Mucosa of gallbladder (tissue), 1 donor: ENCODE measurements at places on chromosomes 16 and 17. TPM values are rescaled to one million over a fixed set of nuclear protein-coding genes. Genes with fewer than 3 reads are reported as not detected.
A peak's percentile ranks its signal among the peaks of the same experiment; 100 is the strongest.

GRCh38 chr17:8275421-8276290 lies 12.8 kb upstream of the RANGRF start:
- no peak for DNase-seq

DNA sequence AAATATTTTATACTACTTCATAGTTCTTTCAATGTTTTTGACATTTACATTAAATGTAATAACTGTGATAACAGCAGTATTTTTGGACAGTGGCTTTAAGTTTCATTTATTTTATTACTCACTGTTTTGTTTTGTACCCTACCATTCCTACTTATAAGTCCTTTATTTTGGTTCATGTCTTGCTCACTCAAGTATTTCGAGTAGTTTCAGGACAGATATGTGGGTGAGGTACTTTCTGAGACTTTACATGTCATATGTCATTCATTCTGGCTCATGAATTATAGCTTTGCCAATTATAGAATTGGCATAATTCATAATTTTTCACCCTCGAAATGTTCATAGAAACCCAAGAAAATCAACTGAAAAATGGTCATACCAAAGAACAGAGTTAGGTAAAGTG lies 44.4 kb downstream of the PIK3R5 start:
- DNase-seq, result no peak

DNA sequence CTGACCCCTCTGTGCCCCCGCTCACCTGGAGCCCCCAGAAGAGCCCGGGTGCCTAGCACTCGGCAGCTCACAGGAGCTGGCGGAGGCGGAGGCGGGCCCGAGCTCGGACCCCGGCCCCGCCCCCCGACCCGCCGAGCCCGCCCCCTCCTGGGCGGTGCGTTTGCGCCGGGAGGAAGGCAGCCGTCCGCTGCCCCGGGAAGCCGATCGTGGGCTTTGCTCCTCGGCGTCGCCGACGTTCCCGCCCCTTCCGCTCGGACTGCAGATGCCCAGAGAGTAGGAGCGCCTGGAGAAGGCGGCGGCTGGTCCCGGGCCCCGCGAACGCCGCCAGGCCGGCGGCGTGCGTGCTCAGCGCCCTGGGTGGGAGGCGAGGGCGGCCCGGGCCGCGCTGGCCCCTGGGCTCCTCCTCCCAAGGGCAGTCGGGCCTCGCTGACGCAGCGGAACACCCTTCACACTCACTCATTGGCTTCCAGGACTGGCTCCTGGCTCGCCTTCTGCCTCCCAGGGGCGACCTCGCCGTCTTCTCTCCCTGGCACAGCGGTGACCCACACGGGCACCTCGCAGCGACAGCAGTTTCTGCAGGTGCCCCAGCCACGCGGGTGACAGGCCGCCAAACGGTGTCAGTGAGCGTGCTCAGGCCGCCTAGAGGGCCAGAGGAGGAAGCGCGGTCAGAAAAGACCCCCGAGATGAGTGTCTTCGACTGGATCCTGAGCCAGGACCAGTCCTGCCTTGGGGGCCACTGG lies at the start of gene PLSCR3:
Gene PLSCR3, minus strand, starts transcription at position 74 of the 740 bp plus-strand sequence. CDS start 415 bp downstream, outside the sequence.
- peak; percentile 87 for DNase-seq

DNA sequence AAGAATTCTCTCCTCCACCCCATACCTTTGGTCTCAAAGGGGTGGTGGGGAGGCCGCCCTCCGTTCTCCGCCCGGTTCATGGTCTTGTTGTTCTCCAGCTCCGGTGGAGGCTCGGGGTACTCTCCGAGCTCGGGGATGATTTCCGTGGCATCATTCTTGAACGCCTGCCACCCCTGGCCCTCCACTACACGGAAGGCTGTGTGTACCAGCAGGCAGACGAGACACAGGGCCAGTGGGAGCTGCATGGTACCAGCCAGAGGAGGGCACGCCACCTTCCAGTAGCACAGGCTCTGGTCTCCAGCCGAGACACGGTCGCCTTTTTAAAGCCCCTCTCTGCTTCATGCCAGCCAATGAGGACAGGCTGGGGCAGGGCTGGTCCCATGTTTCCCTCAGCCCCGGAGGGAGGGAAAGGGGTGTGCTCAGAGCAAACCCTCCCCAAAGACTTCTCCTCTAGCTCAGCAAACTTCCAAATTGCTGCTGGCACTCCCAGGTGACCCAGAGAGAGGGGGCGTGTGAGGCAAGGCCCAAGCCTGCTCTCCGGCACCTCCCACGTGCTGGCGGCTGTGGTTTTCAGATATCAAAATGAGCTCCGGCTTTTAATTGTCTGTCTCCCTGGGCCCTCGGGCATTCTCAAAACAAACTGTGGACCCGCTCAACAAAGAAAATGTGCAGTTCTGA lies at the start of gene SOST:
Gene SOST, minus strand, starts transcription at position 295 of the 678 bp plus-strand sequence. Its CDS starts 50 bp downstream, at position 245.
- DNase-seq, result no peak

Gene ADAD2
- total RNA-seq, result 0.60 TPM

Gene GNAO1
- total RNA-seq, result 12.7 TPM

Gene KRTAP4-3
- total RNA-seq, result not detected

Gene ACSM5
- total RNA-seq, result 2.6 TPM

Gene ESRP2
- total RNA-seq, result 67.0 TPM

Gene KRT10
- 30.1 TPM for total RNA-seq

Gene FSCN2
- total RNA-seq, result 1.4 TPM

- no peak for DNase-seq
Measured at GRCh38 chr17:80099291-80100034, 1.9 kb upstream of the GAA start.

Gene SLC5A11
- total RNA-seq, result 2.5 TPM

DNA sequence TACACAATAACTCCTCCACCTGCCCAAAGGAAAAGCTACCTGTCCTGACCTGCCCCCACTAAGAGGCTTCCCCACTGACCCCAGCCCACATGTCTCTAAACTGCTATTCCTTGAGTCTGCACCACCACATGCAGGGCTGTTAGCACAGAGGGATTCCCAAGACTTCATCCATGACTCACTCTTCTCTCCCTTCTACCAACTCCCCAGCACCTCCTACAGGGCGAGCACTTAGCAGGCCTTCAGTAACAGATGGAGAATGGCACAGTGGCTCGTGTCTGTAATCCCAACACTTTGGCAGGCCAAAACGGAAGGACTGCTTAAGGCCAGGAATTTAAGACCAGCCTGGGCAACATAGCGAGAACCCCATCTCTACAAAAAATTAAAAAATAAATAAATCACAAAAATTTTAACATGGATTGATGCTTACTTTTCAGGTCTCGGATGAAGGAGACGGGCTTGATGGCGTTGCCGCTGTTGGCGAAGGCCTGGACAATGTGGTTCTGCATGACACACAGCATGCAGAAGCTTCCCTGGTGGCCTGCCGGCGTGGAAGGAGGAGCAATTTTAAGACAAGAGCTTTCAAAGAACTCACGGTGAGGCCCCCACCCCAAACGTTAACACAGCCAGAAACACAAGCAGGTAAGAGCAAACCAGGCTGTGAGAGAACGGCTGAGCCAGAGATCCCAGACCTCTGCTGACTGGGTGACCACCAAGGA lies 12.0 kb downstream of the USP36 start:
- DNase-seq, result no peak

DNA sequence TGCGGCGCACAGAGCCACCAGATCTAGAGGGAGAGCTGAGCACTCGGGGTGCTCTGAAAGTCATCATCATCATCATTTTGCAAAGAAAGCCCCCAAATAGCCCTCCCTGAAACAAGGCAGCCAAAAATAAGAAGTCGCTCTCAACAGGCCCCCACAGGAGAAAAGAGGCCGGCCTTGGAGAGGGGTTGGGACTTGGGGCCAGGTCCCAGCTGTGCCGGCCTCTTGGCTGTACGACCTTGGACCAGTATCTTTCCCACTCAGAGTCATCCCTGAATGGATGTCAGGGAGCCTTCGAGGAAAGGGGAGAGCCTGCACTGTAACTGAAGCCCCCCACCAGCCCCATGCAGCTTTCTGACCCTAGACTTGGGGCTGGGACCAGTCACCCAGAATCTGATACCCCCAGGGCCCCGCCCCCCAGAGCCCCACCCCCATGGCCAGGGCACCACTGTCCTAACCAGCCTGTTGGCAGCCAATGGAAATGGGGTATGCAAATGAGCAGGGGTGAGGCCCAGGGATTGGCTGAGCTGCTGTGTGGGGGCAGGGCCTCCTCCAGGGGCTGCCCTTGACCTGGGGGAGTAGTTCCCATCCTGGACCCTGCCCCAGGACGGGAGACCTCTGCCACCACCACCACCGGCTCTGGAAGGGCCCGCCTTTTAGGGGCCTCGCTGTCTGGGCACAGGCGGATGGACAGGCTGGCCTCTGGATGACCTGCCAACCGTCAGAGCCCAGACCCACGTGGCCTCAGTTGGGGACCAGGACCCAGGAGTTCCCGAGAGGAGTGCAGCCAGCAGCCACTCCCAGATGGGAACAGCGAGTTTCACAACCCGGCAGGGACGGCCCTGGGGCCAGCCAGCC lies 15.4 kb downstream of the ZFPM1 start:
- peak; percentile 67 for DNase-seq

Gene SMPD3
- 225 TPM for total RNA-seq

Gene XAF1
- 54.4 TPM for total RNA-seq

GRCh38 chr17:49978501-49978900 lies 9.5 kb downstream of the DLX4 start:
- DNase-seq, result no peak

- no peak for DNase-seq
Measured at GRCh38 chr17:71613996-71614395, 506.8 kb upstream of the SOX9 start.

GRCh38 chr17:71024969-71025368 lies 855.6 kb downstream of the KCNJ2 start:
- DNase-seq, result no peak

Gene TEKT5
- not detected for total RNA-seq
